ENCODE measurements at places on chromosomes 1 and 21. TPM values are rescaled to one million over a fixed set of nuclear protein-coding genes. Genes with fewer than 3 reads are reported as not detected.

DNA sequence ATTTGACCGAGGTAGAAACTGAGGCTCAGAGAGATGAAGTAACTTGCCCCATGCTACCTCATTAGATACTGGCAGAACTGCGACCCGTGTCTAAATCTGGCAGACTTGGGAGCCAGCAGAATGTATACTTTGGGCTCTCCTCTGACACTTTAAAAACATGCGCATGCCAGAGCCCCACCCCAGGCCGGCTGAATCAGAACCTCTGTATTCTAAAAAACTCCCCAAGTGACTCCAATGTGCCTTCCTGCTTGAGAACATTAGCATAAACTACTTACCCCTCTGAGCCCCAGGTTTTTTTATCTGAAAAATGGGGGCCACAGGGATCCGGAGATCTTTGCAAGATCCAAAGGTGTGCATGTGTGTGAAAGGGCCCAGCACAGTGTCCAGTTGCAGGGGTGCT, 344.7 kb upstream of the USP24 start:
- H3K4me1 ChIP-seq: no peaks in the 10 kb centered on the region
- H3K27ac ChIP-seq: no peak overlapping the region
- no peak overlapping the region for H3K4me3 ChIP-seq
- no peaks in the 10 kb centered on the region for H3K27me3 ChIP-seq

DNA sequence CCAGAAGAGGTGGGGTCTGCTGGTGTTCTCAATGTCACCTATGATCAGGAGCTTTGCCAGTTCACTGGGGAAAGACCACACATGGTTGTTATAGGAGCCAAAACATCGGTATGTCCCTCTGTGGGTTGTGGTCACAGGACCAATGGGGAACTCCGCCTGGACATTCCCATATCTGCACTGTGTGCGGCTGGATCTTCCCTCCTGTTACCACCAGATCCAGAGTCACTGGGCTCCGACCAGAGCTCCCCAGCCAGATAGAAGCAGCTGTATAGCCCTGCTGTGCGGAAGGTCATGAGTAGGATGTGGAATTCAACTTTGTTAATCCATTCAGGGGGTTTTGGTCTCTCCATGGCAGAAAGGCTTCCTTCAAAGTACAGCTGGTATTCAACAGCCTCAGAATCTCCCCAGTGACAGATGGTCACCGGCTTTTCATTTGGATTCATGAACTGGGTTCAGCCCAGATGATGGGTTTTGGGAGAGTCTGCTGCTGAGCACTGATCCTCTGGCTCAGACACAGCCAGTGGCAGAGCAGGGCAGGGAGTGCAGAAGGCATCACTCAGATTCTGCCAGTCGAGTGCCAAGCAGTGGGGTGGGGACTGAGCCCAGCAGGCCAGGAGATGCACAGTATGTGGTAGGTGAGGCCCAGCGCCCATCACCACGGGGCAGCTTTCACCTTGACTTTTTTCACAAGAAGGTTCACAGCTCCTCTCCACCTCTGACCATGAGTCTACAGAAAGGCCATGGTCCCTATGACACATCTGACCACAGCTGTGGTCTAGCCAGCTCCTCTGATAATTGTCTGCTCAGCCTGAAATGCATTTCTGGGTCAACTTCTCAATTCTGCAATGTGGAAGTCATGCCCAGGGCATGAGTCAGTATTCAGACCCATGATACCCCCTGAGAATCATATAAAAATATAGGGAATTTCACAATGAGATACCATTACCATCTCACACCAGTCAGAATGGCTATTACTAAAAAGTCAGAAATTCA, 2.9 kb upstream of the SHCBP1L start:
- H3K27me3 ChIP-seq: peaks cover 17% of the 10 kb centered on the region
- no peaks in the 10 kb centered on the region for H3K4me1 ChIP-seq
- H3K36me3 ChIP-seq: no peaks in the 10 kb centered on the region
- H3K4me3 ChIP-seq: no peak overlapping the region
- H3K27ac ChIP-seq: no peak overlapping the region
- no peak for DNase-seq

DNA sequence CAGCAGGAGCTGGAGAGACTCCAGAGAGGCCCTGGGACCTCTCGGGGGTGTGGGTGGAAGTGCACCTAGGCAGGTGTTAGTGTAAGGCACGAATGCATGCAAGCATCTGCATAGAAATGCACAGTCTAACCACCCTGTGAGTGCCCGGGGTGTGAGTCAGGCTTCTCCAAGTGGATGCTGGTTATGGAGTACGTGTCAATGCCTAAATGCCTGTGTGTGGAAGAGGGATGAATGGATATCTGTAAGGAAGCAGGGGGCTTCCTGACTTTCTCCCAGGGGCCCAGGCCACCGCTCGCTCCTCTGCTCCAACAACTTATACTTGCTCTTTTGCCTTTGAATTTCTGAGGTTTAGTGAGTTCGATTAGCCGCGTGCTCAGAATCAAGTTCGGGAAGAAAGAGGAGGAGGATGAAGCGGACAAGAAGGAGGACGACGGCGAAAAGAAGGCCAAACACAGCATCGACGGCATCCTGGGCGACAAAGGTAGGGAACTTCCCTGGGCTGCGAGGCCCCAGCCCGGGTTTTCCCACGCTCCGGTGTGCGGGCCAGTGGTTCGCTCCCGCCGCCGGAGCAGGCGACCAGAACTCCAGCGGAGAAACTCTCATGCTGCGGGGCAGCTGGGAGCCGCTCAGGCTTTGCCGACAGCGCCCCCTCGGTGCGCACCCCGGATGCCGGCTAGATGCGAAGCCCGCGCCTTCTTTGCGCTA, 5.4 kb downstream of the PAX7 start:
- no peak overlapping the region for H3K27ac ChIP-seq
- H3K27me3 ChIP-seq: peaks cover 100% of the 10 kb centered on the region
- no peaks in the 10 kb centered on the region for H3K36me3 ChIP-seq
- DNase-seq: no peak
- H3K4me3 ChIP-seq: no peak overlapping the region

DNA sequence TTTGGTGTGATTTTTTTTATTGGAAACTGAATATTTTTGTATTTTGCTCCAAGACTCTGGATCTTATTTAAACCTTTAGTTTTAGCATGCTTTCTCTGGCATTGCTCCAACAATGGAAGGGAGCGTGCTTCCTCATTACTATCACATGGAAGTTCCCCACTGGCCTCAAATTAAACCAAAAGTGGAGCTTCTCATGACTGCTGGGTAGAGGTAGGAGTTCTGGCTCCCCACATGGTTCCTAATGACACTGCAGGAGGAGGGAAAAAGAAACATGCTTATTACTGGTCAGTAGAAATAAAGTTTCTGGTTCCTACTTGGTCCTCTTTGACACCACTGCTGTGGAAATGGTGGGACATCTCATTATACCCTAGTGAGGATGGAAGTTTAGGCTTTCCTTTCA, 310.5 kb downstream of the PTGER3 start:
- H3K4me1 ChIP-seq: no peaks in the 10 kb centered on the region
- no peak for DNase-seq
- no peak overlapping the region for H3K4me3 ChIP-seq
- no peak overlapping the region for H3K27ac ChIP-seq

The LEFTY2 gene
- not detected for total RNA-seq

DNA sequence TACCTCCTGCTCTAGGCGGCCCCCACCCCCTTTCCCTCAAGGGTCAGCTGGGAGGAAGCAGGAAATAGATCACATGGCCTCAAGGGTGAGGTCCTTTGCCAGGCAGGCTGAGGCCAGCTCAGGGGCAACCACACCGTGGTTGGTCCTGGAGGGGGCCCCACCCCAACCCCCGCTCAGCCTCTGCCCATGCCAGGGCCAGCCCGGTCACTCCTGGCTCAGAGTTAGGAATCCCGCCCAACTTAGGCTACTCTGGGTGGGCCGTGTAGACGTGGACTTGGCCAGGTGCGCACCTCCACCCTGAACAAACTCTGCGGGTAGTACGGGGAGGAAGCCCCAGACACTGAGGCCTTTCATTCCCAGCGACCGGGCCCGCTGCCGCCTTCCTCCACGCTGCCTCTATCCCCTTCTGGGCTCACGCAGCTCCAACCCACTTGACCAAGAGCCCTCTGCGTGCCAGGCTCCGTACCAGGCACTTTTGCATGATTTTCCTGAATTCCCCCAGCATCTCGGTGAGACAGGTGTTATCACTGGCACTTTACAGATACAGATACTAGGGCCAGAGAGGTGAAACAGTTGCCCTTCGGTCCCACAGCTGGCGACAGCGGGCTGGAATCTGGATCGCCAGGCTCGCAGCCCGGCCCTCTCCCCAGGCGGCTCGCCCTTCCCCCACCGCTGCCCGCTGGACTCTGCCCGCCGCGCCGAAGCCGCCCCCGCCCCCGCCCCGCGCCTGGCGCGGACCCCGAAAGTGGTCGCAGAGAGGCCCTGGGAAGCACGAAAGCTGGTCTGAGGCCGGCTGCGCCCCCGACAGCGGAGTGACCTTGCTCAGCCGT, 769 bp downstream of the GALE start:
- H3K4me3 ChIP-seq: peak overlapping the region; percentile 86
- DNase-seq: peak; percentile 62
- peak overlapping the region; percentile 91 for H3K27ac ChIP-seq
- H3K4me1 ChIP-seq: peaks cover 27% of the 10 kb centered on the region
- H3K36me3 ChIP-seq: no peaks in the 10 kb centered on the region

The EPHA10 gene
- 3.2 TPM for total RNA-seq

Measured in left lung (tissue), 14 donors.